ENCODE measurements at places on chromosomes 3 and 15.

DNA sequence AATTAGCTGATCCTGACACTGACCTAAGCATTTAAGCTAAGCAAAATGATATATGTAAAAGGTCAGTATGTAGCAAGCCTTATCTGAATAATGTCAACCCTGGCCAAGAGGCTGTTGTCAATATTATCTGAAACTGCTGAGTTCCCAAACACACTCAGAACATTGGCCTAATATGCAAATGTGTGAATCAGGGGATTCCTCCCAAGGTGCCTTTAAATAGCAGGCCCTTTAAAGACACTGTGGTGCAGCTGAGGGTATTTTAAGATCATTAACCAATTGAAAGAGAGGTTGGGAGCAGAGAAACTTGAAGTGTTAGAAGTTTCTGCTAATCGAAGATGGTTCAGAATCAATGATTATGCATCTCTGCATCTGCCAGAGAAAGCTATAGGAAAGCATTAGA lies 207.0 kb downstream of the NTRK3 start:
- DNase-seq = no peak

GRCh38 chr3:100893590-100893989 lies 99.6 kb downstream of the ABI3BP start:
- DNase-seq = no peak

GRCh38 chr15:80484333-80484864 lies 80.2 kb downstream of the ARNT2 start:
- DNase-seq = no peak

GRCh38 chr3:10930666-10931040 lies 61.9 kb upstream of the SLC6A1 start:
- DNase-seq = no peak

GRCh38 chr3:121970047-121970446 lies 52.0 kb downstream of the ILDR1 start:
- DNase-seq = no peak

- DNase-seq = no peak
Measured at GRCh38 chr15:66679061-66679656, 22.9 kb upstream of the SMAD6 start.

- DNase-seq = no peak
Measured at GRCh38 chr3:47283591-47284364, 1.0 kb downstream of the KLHL18 start.

GRCh38 chr15:74523982-74524381 lies 17.0 kb upstream of the ARID3B start:
- no peak for DNase-seq

DNA sequence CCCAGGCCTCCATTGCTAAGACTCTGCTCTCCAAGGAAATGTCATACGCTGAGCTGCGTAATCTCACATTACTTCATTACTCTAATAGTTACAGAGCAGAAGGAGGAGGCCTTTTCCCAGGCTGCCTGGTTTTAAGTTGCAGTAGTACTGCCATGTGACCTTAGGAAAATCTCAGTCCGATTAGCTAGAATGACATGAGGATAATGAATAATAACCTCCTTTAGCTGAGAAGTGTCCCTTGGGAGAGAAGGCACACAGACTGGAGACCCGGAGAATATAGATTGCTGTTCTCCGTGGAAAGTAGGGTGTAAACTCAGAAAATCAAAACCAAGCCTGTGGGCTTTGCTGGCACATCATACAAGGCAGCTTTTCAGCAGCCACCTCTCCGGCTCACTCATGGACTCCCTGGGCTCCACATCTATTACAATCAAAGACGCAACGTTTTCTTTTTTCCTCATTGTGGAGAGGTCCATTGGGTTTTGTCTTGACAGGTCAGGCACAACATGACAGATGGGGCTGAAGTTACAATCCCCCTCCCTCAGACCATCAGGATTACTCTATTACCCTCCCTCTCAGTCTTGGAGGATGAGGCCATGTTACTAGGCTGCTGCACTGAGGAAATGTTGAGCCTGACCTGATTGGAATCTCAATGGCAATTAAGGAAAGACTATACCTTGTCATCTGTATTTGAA lies 134.8 kb upstream of the MB21D2 start:
- no peak for DNase-seq

GRCh38 chr15:85956532-85957275 lies 123.0 kb upstream of the AGBL1 start:
- DNase-seq = peak; percentile 28

GRCh38 chr15:62119227-62119864 lies 45.7 kb downstream of the C2CD4B start:
- peak; percentile 26 for DNase-seq

Data from HL-60 (cell line).